ENCODE measurements at places on chromosomes 7 and 10. TPM values are rescaled to one million over a fixed set of nuclear protein-coding genes. Genes with fewer than 3 reads are reported as not detected.

The NODAL gene
- total RNA-seq: not detected

The VWC2 gene
- not detected for total RNA-seq

GRCh38 chr10:11679946-11680345, 62.2 kb upstream of the ECHDC3 start:
- DNase-seq: no peak

- no peak for DNase-seq
Measured at GRCh38 chr7:77420438-77420837, 4.3 kb upstream of the GSAP start.

GRCh38 chr10:2604891-2605290, 462.5 kb upstream of the PFKP start:
- DNase-seq: no peak

The HOXA9 gene
- total RNA-seq: 32.1 TPM

DNA sequence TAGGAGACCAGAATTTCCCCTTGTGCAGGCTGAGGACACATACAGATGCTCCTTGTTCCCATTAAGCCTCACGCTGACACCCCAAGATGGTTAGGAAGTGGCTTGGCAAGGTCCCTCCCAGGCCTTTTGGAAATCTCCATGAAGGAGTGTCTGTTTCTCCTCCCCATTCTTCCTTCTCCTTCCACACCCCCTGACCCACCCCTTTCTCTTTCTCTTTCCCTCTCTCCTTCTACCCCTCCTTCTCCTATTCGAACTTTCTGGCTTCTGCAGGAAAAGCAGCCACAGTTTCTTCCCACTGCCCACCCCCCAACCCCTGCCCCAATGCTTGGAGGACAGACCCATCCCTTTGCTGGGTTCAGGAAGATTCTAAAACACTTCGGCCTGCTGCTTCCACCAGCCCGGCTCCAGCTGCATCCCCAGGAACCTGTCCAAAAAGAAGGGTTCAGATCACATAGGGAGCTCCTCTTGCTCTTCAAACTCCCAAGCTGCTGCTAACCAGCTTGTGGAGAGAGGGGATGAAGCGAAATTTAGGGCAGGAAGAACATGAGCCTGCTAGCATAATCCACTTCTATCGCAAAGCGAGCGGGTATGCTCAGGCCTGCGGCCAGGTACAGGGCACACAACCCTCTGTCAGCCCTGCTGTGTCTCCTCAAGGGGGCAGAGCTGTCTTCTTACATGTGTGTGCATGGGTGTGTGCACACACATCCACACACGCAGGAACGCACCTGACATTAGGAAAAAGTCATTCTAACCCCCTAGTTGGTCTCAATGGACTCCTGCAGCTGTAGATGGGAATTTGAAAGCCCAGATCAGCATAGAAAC, 80.4 kb downstream of the PPP1R3C start:
- peak; percentile 37 for DNase-seq

The NAT16 gene
- total RNA-seq: not detected

DNA sequence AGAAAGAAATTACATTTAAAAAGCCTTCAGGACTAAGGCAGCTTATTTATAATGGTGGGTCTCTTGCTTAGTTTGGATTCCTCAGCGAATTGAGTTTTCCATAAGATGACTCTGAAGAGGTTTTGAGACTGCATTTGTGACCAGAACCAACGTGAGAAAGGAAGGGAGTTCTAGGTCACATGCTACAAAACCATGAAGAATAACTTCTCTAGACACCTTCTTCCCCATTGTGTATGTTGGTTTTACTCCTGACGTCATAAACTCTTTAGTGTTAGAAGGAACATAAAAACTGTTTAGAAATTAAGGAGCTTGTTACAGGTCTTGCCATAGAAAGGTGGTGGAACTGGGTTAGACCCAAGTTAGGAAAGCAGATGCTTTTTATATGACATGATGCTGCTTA, 11.1 kb downstream of the PTPN12 start:
- DNase-seq: no peak

The NMT2 gene
- 28.6 TPM for total RNA-seq

The SFTPA2 gene
- not detected for total RNA-seq

The PON1 gene
- not detected for total RNA-seq

DNA sequence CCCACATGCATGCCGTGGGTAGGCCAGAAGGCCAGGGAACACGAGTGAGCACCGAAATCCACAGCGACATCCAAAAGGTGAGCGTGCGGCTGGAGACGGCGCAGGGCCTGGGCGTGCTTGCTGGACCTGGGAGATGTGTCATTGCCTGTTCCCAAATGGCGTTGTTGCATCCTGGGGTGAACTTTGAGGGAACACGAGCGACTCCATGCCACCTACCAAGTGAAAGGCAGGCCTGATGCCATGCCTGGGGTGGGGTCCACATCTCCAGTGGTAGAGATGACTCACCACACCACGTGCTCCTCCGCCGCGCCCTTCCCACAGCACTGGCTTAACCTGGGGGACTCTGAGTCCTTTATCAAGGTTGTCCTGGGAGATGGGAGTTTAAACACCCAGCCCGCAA, 24.7 kb upstream of the VIPR2 start:
- no peak for DNase-seq

GRCh38 chr10:86553213-86553612, 31.6 kb upstream of the WAPL start:
- no peak for DNase-seq

DNA sequence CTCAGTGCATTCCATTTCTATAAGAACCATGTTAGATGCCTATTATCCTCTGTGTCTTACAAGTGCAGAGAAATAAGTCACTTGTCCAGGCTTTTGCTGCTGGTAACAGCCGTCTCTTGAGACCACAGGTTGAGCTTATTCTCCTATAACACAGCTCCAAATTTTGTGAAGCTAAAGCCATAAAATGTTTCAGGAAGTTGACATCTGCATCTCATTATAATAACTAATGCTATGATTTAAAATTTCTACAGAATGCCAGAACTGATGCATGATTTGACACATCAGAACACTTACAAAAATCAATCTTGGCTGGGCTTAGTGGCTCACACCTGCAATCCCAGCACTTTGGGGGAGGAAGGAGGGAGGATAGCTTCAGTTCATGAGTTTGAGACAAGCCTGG, 986.9 kb downstream of the TYW1 start:
- DNase-seq: no peak

- peak; percentile 94 for DNase-seq
Measured at GRCh38 chr10:35218339-35218955, 91.8 kb downstream of the CREM start.

All from GM23248 (cell line).